IMR-90 (cell line): ENCODE measurements at places on chromosomes 16 and 17. TPM values are rescaled to one million over a fixed set of nuclear protein-coding genes. Genes with fewer than 3 reads are reported as not detected.

The BAIAP3 gene
- total RNA-seq: 0.36 and 0.56 TPM in 2 replicates

DNA sequence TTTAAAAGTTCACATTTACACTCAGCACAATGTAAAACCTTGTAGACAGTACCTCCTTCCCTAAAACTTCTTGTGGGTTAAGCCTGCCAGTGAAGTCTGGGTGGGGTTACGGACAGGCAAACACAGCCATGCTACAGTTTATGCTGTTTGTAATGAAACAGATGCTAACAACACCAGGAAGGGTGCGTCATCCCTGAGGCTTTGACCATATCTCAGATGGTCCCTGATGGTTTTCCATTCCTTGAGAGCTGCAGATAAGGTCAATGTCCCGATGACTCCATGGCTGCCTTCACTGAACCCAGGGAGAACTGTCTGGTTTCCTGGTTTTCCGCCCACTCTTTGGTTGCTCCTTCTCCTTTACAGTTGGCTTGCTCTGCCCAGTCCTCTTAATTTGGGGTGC, 29.1 kb downstream of the GAS7 start:
- DNase-seq: no peak

GRCh38 chr17:48579471-48579759, 1.3 kb upstream of the HOXB4 start:
- DNase-seq: no peak

DNA sequence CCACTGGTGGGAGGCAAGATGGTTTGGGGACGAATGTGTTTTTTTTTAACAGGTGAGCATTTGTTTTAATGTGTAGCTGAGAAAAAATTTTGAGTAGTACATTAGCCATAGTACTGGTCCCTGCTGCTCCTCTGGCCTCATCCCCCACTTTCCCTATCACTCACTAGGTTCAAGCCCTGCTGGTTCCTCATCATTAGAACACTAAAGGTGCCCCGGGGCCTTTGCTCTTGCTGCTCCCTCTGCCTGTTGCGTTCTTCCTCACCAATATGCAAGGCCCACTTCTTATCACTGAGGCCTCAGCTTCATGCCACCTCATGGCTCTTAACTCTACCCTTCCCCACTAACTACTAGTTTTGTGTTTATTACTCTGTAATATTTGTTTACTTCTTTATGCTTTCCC, 74.5 kb downstream of the GNAO1 start:
- no peak for DNase-seq

DNA sequence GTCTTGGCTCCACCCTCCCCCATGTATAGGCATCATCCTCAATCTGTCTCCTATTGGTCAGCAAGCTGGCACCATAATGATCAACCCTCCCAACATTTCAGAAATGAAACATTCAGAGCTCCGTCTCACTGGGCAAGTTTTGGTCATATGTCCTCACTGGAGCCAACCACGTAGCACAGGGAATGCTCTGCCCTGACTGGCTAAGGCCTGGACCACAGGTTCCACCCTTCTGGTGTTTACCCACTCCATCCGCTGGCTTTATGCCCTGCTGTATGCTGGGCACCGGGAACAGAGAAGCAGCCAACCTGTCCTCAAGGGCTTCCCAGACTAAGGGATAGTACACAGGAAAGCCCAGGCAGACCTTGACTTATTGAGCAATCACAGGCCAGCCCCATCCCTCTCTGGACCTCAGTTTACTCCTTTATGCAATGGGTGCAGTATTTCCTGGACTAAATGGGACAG, 20.5 kb downstream of the MYO15A start:
- DNase-seq: peak; percentile 68

DNA sequence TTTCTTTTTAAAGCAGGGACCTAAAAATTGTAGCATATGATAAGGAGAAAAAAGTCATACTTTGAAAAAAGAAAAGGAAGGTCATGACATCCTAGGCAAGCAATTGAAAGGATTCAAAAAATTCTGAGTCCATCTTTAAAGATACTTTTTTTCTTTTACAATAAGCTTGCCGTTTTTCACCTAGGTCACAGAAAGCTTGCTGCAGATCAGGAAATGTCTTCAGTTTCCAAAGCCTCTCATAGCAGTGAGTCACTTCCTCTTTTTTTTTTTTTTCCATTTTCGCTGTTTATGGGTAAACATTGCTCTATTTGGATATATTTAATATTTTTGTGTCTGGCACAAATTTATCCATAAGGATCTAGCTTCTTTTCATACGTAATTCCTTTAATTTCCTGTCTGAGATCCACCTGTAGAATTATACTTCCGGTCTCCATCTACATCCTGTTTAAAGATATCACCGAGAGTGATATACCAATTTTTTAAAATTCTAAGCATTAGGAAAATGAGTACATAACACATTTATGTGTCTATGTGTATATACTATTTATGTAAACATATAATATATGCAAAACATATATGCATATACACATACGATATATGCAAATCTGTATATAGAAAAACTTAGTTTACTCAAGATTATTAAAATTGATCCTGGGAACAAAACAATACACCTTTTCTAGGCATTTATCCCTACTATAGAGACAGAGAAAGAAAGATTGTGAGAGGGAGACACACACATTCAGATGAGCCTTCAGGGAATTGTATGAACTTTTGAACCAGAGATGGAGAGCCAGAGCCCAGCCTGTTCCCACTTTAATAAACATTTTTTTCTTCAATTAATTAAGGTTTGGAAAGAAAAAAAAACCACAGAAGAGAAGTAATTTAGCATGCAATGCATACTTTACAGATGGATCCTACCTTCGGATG, 134.4 kb downstream of the SKAP1 start:
- no peak for DNase-seq

DNA sequence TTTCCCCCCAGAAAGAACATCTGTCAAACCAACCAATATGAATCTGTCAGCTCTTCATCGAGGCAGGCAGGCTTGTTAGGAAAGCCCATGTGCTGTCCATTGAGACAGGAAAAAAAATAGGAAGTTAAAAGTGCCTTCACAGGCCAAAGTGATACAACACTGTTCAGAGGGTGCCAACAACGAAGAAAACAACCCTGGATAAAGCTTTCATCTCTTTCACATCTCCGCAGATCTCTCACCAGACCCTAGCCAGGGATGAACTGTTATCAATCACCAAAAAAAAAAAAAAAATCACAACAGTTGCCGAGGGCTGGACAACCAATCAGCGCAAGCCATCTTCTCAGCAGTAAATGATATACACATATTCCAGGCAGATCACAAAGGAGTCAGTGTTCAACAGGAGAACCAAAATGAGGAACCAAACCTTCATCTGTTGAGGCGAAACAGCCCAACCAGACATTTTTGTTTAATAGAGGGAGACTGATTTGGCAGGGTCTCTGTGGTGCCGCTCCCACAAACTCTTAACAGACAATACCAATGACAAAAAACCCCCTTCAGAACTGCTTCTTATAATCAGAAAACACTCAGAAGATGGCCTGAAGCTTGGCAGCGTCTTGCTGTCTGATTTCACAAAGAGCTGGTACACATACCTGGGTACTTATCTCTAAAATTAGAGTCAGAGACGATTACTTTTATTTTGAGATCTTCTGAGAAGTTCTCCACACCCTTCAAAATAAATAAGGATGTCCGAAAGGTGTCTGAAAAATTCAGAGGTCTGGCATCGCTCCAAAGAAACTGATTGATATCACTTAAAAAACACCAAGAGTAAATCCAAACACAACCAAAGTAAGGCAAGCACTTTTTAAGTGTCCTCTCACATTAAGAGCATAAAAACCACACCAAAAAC, 1.8 kb downstream of the MAP3K14 start:
- DNase-seq: peak; percentile 46
